ENCODE measurements at places on chromosomes 7 and 10.

DNA sequence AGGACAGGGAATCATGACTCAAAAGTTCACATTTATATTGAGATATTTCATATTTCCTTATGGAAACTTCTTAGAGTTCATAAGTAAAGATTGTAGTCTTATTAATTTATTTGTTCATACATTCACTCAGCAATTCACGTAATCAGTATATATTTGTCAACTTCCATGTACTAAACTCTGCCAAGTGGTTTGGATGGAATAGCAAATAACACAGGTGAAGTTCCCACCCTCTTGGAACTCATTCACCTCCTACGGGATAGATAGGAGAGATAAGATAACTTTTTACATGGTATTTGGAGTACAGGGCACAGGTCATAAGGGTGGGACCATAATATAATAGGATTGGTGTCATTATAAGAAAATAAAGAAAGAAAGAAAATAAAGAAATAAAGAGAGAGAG lies 234.0 kb downstream of the CDC14C start:
- no peak for DNase-seq

GRCh38 chr10:113523071-113523470 lies 29.8 kb upstream of the HABP2 start:
- no peak for DNase-seq

DNA sequence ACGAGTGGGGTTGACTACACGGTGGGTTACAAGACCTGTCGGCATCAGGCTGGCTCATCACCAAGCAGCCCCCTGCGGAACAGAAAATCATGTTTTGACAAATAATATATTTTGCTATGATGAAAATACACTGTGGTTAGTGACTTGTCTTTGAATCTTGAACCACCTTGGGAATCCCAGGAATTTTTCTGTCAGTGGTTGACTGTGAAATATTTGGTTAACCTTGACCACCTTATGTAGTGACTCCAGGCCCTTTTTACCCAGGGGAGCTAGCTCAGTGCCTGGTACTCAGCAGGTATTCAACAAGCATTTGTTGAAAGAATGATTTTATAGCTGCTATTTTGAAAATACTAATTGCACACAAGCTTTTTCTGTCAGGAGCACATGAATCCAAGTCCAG lies 406.0 kb downstream of the PHF14 start:
- no peak for DNase-seq

GRCh38 chr7:51430480-51431086 lies 114.0 kb upstream of the COBL start:
- DNase-seq: peak; percentile 65

DNA sequence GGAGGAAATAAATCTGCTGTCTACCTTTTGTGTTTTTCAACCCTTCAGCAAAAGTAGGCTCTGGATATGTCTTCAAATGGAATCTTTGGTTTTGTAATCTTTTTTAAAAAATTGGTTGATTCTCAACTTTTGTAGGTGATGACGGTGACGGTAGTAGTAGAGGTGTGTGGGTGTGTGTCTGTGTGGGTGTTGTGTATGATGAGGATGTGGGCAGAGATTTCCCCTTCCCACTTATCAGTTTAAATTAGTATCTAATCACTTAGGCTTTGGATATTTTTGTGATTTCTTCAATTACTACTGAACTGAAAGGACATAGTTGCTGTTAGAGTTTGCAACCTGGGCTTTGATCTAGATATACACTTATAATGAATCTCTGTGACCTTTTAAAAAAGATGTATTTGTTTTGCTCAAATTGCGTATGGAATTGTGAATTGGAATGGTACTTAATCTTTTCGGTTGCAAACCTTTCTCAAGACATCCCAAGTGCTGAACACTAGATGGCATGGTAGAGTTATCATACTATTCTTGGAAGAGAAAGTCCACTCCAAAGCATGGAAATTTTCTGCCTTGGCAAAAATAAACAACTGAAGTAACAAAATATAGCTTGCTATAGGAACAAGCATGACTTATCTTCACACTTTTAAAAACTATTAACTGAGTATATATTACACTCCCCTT lies 51.9 kb upstream of the A1CF start:
- no peak for DNase-seq

DNA sequence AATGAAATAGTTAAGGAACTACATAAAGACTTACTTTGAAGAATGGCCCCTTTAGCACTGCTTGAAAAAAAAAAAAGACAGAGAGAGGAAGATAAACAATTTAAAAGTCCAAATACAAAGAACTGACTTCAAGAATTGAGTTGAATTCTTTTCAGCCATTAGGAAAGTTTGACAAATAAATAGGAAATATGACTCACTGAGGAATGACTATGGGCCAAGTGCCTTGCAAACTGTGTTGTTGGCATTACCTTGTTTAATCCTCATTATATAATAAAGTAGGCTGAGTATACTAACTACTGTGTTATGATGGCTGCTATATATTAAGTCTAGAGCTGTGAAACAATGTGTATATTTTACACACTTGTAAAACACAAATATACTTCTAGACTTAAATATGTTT lies 151.1 kb downstream of the ELMO1 start:
- DNase-seq: no peak

DNA sequence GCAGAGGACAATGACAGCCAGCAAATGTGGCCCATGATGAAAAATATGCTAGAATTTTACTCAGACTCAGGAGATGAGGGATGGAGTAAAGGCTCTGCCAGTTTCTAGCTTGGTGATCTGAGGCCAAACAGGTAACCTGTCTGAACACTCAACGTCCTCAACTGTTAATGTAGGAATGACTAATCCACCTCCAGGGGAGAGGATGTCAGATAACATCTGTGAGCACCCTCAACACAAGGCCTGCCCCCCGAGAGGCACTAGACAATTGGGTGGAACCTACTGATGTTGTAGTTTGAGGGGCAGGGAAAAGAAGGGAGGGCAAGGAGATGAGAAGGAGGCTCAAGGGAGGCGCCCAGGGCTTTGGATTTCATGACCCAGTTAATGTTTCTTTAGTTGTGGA lies 445.1 kb downstream of the PLXNA4 start:
- DNase-seq: no peak

DNA sequence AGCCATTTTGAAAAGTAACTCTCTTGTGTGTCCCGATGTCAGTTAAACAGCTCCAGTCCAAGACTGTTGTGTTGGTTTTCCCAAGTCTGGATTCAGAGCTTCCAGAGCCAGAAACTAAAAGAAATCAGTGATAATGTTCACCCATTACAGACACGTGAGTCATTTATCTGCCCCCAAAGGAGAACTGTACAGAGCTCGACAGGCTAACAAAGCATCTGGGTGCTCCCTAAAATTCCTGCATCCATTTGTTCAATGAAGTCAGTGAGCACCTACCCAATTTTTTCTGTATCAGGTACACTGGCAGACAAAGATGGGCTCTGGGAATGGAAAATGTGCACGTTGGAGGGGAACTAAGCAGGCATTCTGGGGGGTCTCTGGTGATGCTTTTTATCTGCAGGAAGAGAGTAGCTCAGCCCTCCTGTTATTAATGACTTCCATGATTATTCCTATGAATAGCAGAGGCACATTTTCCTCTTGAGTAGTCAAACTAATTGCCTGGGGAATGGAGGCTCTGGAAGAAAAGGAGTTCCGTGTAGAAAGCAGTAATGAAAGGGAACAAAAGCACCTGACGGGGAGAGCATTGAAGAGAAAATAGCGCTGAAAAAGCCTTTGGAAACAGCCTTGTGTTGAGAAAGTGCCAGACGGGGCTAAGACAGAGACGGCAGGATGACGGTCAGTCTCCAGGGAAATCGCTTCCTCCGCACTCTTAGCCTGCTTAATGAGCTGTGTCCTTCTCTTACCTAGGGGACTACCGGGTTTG lies 75.3 kb downstream of the GAD2 start:
- DNase-seq: no peak

DNA sequence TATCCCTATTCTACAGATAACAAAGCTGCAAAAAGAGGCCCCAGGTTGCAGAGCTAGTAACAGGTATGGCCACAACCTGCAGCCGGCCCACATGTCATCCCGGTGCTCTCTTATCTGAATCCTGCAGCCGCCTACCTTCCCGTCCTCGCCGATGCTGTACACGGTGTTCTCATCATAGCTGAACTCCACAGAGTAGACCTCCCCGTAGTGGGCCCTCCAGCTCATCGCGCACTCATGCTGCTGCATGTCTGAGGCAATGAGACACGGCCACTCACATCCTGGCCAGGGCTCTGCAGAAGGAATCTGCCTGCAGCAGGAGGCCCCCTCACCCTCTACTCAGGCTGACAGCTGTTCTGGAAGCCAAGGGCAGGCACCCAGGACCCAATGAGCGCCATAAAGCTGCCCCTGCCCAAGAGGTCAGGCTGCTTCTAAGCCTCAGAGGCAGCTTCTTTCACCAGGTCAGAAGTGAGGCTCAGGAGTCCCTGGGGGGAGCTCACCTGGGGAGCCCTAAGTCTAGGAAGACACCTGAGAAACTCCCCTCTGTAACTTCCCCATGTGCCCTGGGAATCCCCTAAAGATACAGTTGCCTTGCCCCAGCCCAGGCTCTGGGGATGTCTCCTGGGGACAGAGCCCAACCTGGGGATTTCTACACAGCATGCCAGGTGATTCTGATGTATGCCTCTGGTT lies 17.9 kb upstream of the CYREN start:
- no peak for DNase-seq

- no peak for DNase-seq
Observed at GRCh38 chr7:128398841-128399135, 11.0 kb downstream of the IMPDH1 start.

DNA sequence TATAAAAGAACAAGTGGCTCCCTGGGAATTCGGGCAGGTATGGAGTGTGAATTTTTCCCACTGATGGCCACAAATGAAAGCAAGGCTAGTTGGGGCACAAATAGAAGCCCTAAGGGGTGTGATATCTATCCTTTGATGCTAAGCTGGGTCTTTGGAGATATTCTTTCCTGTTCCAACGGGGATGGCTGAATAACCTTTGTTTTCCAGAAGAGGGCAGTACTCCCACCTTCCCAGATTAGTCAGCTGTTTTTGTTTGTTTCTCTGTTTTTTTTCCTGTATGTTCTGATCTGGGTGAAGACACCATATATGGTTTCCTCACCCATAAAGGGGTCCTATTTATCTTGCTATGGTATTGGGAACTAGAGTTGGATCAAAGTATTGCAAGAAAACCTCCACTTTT lies 947.7 kb upstream of the SORCS1 start:
- no peak for DNase-seq

GRCh38 chr10:722281-723060 lies 33.0 kb upstream of the DIP2C start:
- DNase-seq: no peak

GRCh38 chr7:99579956-99580777 lies 17.9 kb upstream of the TMEM225B start:
- no peak for DNase-seq

- DNase-seq: no peak
Observed at GRCh38 chr10:80259405-80259871, 30.0 kb downstream of the MAT1A start.

DNA sequence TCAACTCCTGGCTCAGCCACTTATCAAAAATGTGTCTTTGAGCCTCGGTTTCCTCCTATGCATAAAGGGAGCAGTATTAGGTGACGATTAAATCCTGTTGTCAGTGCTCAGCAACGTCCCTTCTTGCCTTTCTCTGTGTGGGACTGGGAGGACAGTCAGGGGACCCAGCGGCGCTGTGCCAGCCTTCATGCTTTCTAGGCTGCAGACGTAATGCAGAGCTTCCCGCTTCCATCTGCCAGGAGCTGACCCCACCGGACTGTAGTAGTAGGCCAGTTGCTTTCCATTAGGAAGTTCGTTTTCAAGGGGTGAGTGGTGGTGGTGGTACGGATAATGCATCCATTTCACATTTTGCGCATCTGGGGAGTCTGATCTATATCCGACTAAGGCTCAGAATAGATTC lies 321.8 kb downstream of the PLXNA4 start:
- DNase-seq: no peak

- DNase-seq: no peak
Observed at GRCh38 chr10:80471715-80472233, 17.7 kb downstream of the TSPAN14 start.

DNA sequence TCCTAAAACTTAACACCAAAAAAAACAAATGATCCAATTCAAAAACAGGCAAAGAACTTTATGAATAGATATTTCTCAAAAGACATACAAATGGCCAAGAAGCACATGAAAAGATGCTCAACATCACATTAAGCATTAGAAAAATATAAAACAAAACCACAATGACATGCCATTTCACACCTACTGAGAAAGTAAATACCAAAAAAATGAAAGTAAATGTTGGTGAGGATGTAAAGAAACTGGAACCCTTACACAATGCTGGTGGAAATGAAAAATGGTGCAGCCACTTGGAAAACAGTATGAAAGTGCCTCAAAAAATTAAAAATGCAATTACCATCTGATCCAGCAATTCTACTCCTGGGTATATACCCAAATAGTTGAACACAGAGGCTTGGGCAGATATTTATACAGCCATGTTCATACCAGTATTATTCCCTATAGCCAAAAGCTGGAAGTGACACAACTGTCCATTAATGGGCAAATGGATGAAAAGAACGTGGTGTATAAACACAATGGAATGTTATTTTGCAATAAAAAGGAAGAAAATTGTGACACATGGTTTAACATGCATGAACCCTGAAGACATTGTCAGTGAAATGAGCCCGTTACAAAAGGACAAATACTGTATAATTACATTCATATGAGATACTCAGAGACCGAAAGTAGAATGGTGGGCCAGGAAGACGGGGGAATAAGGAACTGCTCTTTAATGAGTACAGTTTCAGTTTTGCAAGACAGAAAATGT lies 89.0 kb downstream of the JMJD1C start:
- DNase-seq: peak; percentile 76

- DNase-seq: peak; percentile 12
Observed at GRCh38 chr10:103396789-103397087, 312 bp downstream of the PDCD11 start.

DNA sequence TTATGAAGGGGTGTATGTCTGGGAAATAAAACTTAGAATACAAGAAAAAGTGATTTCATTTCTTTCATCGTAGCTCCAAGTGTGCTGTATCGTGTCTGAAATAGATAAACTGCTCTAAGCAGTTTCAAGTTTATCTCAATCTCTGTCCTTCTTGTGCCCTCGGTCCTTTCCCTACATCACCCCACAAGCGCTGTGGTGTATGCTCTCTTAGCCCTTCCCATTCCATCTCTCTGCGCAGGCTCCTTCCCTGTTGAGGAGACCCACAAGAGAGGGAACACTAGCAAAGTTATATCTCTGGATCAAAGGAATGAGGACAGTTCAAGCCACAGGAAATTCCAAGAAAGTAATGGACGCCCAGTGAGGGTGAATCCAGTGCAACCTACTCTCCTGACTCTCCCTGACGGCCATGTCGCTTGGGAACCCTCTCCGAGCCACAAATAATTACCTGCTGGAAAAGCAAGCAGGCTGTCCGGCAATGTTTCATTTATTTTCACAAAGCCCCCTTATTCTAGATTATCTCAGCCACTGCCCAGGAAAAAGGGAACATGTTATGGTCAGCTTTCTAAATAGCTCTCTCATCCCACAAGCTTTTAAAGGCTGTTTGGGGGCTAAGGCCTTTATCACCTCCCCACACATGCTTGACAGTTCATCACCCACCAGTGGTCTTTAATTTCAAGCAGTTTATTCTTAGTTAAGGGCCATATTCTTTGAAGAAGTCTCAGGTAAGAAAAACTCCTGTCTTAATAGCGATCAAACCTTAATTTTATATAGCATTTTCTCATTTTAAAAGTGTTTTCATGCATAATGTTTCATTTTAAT lies 34.8 kb downstream of the LRRC4 start:
- DNase-seq: no peak
